Activated CD4-positive, alpha-beta T cell treated with anti-CD3 and anti-CD28 coated beads, Interleukin-2, amount 50 U/mL, for 16 hours (primary cell): ENCODE measurements at places on chromosomes 16 and 17.

DNA sequence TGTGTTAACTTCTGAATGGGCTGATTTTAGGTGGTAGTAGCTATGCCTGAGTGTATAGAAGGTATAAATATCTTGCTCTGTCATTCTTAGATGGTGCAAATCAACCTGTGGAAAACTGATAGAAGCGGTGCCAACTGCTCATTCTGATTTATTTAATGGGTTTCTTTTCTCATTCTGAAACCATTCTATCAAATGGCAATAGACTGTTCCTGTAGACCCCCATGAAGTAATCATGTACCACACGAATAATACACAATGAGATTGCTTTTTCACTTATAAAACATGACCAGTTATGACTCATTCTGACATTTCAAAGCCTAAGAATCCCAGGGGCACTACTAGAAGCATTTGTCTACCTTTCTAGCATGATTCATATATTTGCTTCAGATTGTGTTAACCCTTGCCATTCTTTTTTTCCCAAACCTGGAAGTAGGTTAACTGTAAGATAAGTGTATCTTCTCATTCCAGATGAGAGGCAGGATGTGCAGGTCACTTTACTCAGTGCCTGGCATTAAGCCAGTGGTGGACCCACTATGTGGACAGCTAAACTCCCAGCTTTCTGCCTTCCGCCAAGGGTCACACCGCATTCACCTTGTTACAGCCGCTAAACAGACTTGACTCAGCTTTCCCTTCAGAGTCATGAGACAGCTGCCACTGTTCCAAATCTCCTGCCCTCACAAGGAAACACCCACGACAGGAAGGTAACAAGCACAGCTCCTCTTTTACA lies 16.4 kb upstream of the SLC16A11 start:
- DNase-seq: peak; percentile 54

DNA sequence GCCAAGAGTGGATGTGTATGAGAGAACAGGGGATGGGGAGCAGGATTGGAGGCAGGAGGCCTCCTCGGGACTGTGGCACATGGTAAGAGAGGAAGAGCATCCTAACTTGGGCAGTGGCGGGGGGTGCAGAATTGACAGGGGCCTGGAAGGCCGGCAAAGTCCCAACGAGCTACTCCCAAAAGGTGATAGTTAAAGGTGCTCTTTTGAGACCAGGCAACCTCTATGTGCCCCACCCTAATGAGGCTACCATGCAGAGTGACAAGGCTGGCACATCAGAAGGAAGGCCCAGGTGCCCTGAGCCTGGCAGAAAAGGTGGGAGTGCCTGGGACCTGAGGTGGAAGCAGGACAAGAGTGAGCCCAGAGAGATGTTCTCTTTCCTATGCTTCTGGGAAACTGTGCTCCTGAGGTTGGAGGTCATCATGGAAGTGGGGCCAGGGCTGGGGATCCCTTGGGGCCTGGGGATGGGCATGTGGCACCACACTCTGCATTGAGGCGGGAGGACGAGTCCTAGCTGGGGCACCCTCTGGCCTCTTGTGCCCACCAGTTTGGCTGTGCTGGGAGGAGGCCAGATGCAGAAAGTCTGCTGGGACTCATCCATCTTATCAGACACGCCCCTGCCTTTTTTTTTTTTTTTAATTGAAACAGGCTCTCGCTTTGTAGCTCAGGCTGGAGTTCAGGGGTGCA lies 5.9 kb downstream of the RAB11FIP4 start:
- no peak for DNase-seq

GRCh38 chr16:11133344-11133943 lies 122.6 kb downstream of the SOCS1 start:
- DNase-seq: no peak

DNA sequence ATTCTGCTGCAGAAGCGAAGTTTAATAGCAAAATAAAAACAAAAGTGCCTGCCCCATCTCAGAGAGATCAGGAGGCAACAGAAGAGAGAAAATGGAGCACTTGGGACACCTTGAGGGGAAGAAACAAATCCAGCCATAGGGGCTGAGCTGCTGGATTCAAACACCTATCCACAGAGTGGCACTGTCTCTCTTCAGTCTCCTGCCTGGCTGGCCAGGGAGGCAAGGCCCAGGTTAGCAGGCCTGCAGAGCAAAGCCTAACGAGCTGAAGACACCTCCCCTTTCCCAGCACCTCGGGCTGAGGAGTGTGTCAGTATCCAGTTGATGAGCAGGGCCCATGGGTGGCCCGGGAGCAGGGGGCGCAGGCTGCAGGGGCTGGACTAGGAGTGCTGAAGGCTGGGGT lies 8.8 kb upstream of the KRT31 start:
- DNase-seq: no peak

- DNase-seq: no peak
Measured at GRCh38 chr16:27286451-27286850, 17.9 kb upstream of the NSMCE1 start.

DNA sequence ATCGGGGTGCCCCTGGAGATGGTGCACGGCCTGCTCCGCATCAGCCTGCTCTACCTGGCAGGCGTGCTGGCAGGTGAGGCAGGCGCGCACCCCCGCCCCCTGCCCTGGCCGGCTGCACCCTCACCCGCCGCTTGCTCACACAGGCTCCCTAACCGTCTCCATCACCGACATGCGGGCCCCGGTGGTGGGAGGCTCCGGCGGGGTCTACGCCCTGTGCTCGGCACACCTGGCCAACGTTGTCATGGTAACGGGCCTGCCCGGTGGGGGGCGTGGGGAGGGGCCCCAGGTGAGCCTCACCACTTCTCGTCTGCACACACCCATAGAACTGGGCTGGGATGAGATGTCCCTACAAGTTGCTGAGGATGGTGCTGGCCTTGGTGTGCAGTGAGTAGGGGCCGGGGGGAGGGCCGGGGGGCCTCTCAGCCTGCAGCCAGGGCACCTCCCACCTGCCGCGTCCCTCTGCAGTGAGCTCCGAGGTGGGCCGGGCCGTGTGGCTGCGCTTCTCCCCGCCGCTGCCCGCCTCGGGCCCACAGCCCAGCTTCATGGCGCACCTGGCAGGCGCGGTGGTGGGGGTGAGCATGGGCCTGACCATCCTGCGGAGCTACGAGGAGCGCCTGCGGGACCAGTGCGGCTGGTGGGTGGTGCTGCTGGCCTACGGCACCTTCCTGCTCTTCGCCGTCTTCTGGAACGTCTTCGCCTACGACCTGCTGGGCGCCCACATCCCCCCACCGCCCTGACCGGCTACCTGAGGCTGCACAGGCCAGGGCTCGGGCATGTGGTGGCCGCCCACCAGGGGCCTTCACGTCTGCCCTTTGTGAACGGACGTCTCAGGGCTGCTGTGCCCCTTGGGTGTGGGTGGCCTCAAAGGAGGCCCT lies 2.1 kb downstream of the RHBDL1 start:
- no peak for DNase-seq

DNA sequence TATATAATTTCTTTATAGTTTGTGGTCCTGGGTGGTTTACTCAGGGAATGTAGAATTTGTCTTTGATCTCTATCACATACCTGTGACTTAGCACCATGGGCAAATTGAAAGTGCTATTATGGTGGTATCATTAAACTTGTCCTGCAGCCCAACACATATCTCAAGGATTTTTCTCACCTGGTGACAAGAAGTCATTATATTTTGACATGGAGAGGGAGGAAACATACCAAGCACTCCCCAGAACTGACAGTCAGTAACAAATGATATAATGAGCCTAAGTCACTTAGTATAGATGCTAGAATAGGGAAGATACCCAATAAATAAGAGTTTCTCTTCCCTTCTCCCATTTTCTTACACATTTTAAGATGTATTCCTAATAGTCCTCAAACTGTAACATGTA lies 805.5 kb upstream of the KIF2B start:
- no peak for DNase-seq

GRCh38 chr17:35101036-35101435 lies 18.6 kb downstream of the RAD51D start:
- DNase-seq: no peak

DNA sequence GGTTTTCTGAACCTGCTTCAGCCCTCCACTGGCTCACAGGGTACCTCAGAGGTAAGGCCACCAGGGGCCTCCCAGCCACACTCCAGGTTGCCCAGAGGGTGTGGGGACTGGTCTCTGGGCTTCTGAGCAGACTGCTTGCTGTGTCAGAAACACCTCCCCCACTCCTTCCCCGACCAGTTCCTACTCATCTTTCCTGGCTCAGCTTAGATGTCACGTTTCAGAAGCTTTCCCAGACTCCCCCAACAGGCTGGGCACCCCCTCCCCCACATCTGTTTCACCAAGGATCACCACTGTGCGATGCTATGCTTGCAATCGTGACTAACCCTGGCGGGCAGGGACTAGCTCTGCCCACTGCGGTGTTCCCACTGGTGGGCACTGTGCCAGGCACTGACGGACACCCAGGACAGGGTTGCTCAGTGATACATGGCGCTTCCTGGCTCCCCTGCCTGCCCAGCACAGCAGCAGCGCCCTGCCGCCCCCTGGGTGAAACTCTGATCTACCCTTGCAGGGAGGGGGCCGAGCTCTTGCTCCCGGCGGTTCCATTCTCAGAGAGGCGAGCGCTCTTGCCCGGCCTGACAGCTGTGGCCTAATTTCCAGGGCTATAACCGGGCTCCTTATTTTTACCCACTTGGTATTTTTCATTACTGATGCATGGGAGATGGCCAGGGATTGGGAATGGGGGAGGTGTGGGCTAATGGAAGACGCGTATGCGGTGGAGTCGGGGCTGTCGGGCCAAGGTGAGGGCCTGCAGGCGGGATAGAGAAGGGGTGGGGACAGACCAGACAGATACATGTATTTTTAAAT lies 29.4 kb upstream of the MTSS2 start:
- no peak for DNase-seq
